ENCODE measurements at places on chromosomes 11 and 22.

DNA sequence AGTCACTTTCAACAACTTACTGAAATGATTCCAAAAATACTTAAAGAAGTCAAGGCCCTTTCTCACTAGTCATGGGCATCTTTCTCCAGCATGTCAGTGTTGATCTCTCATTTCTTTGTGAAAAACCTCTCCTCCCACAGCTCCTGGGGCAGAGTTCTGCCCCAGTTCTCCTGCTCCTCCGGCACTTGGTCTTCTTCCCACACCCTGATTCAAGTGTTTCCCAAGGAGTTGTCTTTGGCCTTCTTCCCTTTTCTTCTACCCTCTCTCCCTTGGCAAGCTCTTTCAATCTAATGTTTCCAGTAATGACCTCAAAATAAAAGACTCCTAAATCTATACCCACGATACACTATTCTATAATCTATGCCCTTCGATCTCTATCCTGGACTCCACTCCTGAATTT is 42.1 kb upstream of the CCDC34 start:
- no peak for DNase-seq

DNA sequence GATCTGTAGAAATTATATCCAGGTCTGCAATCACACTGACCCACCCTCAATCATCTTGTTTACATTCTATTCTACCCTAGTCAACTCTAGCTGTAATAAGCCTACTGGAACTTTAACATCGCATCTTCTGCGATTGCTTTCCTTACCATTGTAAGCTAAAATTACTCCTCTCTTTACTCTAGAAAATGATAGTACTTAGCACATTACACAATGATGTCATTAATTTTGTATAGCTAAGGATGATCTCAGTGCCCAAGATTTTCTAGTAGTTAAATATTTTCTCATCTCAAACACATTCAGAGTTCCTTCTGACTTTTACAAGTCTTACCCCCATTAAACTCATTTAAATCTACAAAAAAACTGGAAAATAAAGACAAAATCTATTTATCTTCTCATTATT is 39.6 kb upstream of the CTSC start:
- no peak for DNase-seq

DNA sequence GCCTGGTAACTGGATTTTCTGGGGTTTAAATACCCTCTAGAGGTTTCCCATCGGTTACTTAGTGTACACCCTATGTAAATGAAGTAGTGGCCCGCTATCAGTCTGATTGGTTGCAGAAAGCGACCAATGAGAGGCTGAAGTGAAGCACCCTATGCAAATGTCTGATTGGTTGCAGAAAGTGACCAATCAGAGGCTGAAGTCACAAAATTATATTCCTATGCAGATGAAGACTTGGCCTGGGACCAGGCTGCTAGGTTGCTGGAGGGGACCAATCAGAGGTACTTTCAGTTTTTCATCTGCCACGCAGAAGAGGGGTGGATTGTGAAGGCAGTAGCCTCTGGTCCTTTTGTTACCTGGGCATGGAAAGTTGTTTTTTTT is 134.8 kb downstream of the TBC1D22A start:
- DNase-seq: no peak

- DNase-seq: peak; percentile 88
Measured at GRCh38 chr11:60700689-60701468, 1.5 kb downstream of the MS4A8 start.

- DNase-seq: no peak
Measured at GRCh38 chr11:24407733-24408132, 89.1 kb upstream of the LUZP2 start.

GRCh38 chr11:98545544-98546175 is 475.1 kb upstream of the CNTN5 start:
- DNase-seq: no peak

DNA sequence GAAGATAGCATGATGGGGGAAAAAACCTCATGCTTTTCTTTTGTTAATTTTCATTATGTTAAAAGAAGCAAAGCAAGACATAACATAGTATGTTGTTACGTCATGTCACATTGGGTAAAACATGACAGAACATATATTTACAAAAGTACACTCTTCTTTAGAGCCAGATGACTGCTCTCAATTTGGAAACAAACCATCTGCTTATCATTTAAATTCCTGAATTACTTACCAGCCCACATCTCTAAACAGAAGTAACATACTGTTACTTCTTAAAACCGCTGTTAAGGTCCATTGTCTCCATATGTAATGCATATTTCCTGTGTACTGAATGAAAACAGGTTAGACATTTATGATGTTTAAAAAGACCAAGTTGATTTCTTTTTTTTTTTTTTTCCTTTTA is 100.0 kb downstream of the TMEM135 start:
- no peak for DNase-seq

GRCh38 chr11:16547879-16548278 is 190.6 kb upstream of the C11orf58 start:
- DNase-seq: no peak
